Ammon's horn (tissue), 1 donor: ENCODE measurements at places on chromosomes 1 and 21.

DNA sequence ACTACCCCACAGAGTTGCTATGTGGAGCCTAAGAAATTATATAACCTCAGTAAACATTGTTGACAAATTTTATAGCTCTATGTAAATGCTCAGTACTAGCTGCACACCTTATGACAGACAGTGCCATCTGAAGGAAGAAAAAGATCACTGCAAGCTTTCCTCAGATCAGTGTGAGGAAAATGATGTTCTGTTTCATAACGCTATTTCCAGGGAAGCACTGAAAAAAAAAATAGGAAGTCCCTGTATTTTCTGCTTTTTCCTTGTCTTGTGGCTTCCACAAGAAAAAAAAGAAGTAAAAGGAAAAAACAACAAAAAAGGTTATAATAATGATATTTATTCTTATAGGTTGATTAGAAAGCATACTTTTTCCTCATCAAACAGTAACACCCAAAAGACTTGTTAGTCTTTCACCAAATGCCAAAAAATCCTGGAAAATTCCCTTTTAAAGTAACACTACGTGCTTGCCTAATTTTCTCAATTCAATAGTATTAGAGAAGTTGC, 23.2 kb downstream of the LYST start:
- DNase-seq: peak; percentile 50

DNA sequence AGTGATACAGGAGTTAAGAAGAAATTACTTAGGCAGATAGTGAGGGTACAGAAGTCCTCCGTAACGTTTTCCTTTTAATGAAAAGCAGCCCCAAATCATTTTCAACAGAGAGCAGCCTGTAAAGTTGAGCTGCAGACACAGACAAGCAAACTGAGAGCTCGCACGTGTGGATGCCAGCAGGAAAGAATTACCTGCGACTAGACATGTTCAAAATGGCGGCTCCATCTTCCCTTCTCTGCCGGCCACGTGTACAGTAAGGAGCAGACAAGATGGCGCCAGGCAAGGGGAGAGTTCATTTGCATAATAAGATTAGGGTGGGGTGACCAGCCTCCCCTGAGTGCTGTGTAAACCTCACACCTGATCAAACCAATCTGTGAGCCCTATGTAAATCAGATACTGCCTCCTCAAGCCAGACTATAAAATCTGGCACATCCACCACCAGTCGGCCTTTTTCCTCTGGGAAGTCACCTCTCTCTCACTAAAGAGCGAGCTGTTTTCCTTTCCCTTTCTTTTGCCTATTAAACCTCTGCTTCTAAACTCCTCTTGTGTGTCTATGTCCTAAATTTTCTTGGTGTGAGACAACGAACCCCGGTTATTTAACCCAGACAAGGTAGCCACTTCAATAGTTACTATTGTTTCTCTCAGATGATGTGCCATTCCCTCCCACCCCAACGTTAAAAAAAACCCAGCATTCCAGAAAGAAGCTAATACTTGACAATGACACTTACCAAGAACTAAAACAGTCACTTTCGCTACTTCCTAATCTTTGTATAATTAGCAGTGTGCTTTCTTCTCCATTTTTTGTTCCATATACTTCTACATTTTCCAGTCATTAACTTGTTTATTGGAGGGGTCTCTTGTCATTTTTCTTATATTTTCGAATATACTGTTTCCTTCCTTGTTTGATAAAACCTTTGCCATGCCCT, 27.4 kb downstream of the DUSP10 start:
- no peak for DNase-seq

- no peak for DNase-seq
Measured at GRCh38 chr1:175369696-175370095, 177.1 kb upstream of the KIAA0040 start.

DNA sequence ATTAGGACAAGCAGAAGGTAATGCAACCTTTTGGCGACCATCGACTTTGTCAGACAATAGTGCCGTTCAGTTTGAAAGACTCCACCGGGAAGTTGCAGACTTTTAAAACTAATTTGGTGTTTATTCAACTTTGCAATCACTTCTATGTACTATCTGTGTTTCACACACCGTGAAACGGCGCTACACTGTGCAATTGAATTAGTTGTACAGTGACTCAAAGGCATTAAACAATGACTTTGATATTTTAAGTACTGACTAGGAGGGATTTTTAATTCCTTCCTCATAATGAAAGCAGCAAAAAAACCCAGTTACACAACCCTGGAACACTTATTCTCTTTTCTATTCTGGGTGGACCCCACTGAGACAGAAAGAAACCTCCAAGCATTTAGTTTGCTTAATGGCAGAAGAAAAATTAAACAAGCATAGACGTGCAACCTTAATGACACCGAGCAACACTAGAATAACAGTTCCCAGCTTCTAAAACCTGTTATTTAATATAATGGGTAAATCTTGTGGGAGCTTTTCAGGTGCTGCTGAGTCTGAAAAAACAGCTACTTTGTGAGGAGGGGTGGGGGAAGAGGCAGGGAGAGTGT, 176.8 kb downstream of the LMO4 start:
- DNase-seq: no peak
